ENCODE measurements at places on chromosomes 4 and X.

DNA sequence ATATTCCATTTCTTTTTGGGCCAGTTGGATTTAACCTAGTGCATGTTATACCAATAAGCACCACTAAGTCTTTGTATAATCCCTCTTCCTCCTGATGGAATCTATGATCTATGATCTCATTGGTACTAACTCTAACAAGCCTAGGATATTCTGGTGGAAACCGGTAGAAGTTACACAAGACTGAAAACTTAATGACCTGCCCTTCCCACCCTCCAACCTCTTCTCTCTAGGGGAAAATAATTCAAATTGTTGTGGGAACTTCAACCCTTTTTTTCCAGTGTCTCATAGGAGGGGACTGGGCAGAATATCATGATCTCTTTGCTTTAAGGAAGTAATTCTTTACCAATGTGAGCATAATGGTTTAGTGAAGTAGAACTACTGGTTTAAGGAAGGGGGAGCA, 289.5 kb upstream of the BOD1L1 start:
- no peak for DNase-seq

DNA sequence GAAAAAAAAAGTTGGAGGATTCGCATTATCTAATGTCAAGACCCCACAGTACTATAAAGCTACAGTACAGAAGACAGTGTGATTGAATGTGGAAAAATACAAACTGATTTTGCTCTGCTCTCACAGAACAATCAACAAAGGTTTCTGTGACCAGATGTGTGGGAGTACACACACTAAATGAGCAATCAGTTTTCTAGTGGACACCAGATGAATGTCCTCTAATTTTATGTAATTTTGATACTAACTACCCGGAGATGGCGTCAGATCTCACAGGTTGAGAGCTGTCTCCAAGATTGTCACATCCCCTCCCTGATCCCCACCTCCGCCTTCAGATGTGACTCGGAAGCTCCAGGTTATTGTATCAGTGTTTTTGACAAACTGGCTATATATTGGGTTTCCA, 81.9 kb upstream of the HUWE1 start:
- no peak for DNase-seq

GRCh38 chr4:41256131-41256739, 493 bp upstream of the UCHL1 start:
- DNase-seq: peak; percentile 49

DNA sequence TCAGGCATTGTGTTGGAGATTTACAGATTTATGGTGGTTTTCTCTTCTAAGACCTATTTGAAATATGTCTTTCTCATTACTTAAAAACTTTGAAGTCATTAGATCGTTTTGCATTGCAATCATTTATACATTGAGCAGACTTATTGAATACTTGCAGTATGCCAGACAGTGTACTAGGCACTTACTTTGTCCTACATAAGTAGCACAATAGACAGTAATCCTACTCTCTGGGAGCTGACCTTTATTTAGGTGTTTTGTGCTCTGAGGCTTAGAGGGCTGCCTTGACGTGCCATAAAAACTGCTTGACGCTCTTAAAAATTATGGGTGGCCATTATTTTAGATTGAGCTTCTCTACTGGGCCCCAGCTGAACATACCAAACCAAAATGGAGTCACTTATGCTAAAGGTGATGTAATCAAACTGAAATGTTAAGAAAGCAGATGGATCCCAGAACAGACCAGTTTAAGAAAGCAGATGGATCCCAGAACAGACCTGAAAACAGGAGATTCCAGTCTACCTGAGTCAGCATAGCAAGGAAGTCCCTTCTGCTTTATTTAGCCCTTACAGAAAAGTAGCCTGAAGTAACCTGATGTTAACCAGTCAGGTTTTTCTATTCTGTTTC, 42.4 kb downstream of the PTTG2 start:
- DNase-seq: peak; percentile 18

DNA sequence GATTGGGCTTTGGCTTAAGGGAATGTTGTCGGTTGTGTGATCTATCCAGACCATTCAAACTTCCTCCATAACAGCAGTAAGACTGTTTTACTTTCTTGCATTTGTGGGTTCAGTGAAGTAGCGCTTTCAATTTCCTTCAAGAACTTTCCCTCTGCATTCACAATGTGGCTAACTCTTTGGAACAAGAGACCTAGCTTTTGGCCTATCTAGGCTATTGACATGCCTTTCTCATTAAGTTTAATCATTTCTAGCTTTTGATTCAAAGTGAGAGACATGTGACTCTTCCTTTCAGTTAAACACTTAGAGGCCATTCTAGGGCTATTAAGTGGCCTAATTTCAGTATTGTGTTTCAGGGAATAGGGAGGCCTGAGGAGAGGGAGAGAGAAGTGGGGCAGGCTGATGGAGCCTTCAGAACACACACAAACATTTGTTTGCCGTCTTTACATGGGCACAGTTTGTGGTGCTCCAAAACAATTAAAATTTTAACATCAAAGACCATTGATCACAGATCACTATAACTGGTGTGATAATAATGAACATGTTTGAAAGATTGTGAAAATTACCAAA, 34.1 kb downstream of the ADH5 start:
- no peak for DNase-seq
